ENCODE measurements at places on chromosomes 16 and 17.
A peak's percentile ranks its signal among the peaks of the same experiment; 100 is the strongest.

GRCh38 chr17:27525836-27526603 lies 69.8 kb downstream of the KSR1 start:
- DNase-seq, result no peak

DNA sequence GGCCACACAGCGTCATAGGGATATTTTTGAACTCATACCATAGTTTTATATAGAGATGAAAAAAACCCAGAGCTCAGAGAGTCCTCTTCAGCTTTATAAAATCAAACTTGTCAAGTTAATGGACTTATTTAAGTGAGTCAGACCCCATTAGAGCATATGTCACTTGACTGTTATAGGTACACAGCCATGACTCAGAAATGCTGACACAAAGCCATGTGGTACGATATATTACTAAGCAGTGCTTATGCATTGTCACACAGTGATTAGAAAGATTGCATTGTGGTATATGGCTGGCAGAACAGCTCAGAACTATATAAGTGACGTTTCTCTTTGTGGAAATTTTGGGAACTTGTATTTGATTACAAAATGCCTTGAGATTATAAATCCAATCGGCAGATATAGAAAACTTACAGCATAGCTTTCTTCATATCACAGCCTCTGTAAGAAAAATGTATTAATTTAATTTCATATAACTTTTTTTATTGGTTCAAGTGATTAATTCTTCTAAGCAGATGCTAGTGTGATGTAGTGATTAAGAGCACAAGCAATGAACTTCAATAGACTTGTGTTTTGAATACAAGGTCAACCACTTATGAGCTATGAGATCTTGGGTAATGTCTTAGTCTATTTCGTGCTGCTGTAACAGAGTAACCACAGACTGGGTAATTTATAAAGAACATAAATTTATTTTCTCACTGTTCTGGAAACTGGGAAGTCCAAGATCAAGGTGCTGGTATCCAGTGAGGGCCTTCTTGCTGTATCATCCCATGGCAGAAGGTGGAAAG lies 25.8 kb upstream of the GINS3 start:
- peak; percentile 48 for DNase-seq

DNA sequence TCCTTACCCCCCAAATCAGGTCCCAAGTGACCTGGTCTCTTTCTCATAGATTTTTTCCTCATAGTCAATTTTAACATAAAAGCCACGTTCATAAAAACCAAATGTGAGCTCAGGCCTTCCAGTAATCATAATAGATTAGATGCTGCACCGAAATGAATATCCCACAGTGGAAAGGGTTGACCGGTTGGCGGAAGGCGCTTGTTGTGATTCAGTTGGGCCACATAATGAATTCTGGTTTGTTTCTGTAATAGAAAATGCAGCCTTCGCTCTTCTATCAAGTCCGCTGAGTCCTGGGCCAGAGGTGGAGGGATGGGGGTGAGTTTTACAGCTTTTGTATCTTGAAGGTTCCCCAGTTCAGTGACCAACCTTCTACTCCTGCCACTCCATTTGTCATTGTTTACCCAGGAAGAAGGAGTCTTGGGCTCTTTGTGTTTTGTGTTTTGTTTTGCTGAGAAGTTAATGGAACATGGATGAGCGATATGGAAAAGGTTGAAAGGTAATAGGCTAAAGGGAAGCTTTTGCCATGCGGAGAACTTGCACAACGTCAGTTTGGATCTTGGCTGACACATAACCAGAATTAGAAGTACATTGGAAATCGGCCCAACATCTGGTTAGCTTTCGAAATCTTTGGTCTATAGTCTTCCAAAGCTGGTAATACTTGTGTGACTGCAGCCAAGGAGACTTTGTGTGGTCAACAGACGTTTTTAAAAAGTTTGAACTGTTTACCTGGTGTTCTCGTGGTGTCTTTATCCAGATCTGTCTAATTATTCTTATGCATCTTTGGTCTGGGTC lies 89.5 kb downstream of the CLEC16A start:
- no peak for DNase-seq

- DNase-seq, result peak; percentile 77
Observed at GRCh38 chr16:47713225-47713595, 252.1 kb downstream of the PHKB start.

- DNase-seq, result no peak
Observed at GRCh38 chr17:11618861-11619566, 20.7 kb downstream of the DNAH9 start.

GRCh38 chr16:88869673-88869980 lies 3.2 kb upstream of the PABPN1L start:
- no peak for DNase-seq

DNA sequence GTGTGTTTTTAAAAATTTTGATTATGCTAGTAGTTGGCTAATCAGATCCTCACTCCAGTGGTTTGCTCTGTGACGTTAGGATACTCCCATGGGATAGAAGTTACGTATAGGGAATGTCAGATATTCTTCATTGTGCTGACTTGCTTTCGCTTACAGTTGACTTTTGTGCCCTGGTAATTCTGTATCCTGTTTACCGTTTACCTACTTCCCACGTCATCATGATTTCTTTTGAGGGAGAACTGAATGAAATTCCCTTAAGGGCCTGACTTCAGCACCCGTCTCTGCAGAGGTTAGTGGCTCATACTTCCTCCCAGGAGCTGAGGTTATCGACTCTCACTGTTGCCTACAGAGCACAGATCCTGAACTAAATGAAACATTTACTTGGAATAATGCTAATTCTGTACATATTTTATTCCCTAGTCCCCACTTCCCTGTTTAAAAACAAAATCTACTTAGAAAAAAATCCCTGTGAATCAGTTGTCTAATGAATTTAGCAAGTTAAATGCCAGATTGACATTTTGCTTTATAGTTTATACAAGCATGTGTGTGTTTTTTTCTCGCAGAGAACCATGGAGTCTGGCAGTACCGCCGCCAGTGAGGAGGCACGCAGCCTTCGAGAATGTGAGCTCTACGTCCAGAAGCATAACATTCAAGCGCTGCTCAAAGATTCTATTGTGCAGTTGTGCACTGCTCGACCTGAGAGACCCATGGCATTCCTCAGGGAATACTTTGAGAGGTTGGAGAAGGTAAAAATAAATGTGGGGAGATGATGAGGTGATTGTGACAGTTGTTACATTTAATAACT lies 2.8 kb downstream of the PRKAR1A start:
- DNase-seq, result no peak

DNA sequence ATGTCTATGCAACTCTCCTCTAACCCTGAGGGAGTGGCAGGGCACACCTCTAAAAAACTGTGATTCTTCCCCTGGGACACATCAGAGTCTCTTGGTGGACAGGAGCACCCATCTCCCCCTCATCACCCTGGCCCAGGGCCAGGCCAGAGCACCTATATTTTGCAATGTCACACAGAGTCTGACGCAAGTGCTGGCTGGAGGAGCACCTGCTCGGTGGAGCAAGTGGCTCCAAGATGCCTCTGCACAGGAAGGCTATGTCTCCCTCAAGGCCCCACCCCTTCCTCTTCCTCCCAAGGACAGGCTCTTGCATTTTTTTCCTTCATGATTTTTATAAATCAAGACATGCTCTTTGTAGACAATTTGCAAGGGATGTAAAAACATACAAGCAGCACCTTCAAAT lies 13.3 kb downstream of the SNN start:
- no peak for DNase-seq

DNA sequence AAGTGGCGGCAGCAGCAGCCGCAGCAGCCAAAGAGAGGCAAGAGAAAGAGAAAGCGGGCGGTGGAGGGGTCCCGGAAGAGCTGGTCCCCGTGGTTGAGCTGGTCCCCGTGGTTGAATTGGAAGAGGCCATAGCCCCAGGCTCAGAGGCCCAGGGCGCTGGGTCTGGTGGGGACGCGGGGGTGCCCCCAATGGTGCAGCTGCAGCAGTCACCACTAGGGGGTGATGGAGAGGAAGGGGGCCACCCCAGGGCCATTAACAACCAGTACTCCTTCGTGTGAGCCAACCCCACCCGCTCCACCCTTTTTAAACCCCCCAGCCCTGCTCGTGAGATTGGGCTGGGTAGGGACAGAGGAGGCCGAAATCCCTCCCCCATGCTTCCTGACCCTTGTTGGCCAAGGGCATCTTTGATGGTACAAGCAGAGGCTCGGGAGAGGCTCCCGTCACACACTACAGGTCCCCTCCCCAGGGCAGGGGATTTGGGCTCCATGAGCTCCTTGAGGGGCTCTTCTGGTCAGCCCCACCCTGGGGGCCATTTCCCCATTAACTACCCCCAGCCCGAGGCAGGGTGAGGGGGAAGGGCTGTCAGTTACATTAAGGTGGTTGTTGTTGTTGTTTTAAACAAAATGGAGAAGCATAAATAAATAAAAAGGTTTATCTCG lies 4.6 kb upstream of the ATP2A1 start:
- peak; percentile 53 for DNase-seq

- DNase-seq, result no peak
Observed at GRCh38 chr16:73998707-73999106, 297.9 kb upstream of the PSMD7 start.

DNA sequence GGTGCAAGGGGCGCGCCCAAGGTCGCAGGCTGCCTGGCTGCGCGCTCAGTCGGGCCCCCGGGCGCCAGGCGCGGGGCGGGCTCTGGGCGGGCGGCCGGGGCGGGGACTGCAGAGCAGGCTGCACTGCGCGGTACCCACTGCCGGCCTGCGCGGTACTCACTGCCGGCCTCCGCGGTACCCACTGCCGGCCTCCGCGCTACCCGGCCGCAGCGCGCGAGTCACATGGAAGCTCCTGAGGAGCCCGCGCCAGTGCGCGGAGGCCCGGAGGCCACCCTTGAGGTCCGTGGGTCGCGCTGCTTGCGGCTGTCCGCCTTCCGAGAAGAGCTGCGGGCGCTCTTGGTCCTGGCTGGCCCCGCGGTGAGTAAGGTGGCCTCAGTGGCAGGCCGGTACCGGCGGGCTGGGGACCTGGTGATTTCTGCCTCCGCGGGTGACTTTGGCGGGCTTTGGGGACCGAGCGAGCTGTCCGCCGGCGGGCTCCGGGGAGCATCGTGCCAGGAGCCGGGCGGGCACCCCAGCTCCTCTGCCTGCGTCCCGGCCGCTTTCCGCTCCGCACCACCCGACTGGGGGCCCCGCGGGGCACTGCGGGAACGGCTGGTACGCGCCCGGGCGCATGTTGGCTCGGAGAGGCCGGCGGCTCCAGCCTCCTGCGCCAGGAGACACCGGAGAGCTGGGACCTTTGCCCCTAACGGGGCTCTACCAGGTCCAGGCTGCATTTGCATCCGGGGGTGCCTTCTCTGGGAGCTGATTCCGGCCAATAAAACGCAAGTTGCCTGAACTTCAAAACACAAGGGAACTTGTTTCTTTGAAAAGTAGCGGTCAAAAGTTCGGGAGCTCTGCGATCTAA lies at the start of gene SLC47A1:
SLC47A1 (plus strand) TSS at position 137 of the 844 bp plus-strand sequence; CDS start at position 223, 86 bp downstream.
- no peak for DNase-seq

DNA sequence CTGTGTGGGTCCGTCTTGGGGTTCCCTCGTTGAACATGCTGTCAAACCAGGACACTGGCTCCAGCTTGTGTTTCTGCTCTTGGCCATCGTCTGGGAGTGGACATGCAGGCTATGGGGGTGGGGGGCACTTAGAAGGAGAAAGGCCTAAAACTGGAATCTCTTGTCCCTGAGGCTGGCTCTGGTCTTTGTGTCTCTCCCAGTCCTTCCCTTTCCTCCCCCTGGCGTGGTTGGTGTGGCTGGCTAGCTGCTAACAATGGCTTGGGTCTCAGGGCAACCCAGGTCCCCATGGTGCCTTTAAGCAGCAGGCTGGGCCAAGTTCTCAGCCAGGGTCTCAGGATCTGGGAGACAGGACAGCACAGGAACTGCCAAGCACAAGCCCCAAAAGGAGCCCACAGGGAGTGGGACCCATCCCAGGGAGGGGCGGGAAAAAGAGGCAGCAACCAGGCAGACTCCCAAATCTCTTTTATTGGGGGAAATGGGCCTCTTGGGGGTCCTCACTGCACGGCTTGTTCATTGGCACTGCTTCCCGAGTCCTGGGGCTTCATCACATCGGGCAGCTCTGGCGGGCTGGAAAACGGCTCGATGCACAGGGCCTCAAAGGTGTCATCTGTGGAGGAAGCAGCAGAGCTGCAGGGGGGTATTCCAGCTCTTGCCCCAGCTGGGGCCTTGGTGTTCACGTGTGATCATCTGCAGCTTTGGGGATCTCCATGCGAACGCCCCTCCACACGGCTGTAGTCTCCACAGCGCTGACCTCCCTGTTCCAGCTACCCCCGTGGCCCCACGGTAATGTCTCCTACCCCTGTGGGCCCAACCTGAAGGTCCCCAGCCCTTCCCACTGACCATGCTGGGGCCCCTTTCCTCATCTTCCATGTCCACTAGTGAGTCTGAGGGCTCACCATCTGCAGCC lies 5.3 kb downstream of the ELOB start:
- no peak for DNase-seq

DNA sequence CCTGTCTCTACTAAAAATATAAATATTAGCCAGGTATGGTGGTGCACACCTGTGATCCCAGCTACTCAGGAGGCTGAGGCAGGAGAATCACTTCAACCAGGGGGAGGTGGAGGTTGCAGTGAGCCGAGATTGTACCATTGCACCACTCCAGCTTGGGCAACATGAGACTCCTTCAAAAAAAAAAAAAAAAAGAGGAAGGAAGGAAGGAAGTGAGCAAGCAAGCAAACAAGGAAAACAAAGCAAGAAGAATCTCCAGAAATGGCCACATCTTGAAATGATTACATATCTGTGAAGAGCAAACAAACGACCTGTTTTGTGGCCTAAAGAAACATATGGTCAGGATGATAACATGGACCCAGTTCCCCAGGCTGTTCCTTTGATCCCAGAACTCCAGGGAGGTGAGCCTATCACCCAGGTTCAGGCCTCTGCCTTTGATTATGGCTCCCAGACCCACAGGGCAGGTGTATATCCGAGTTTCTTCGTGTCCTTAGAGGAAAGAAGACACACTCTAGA lies 8.9 kb downstream of the ACOX1 start:
- DNase-seq, result no peak

DNA sequence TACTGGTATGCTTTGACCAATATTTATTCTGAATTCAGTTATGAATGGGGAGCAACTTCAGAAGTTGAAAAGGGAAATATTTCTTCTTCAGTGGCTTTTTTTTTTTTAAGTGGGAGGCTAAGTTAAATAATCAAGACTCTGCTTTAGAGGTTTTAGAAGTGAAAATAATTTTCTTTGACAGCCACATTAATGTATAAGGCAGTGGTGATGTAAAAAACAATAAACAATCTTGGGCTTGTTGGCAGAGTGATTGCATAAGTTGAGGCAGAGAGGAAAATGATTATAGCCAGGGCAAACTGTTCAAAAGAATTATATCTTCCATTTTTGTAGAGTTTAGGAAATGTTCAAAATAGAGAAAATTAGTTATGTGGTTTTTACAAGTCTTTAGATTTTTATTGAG lies 5.4 kb upstream of the KRT12 start:
- DNase-seq, result no peak

- no peak for DNase-seq
Observed at GRCh38 chr17:2033153-2033552, 3.2 kb downstream of the DPH1 start.
